GM19239 (cell line): ENCODE measurements at places on chromosomes 7 and 10.

- DNase-seq, result no peak
Measured at GRCh38 chr7:151007469-151007898, 16.7 kb downstream of the NOS3 start.

- DNase-seq, result no peak
Measured at GRCh38 chr10:8499312-8499711, 444.8 kb downstream of the GATA3 start.

- no peak for DNase-seq
Measured at GRCh38 chr7:130441408-130441869, 623 bp upstream of the CEP41 start.

GRCh38 chr10:88293651-88294230 lies 289.4 kb downstream of the RNLS start:
- no peak for DNase-seq

GRCh38 chr7:148698007-148698396 lies 701 bp upstream of the CUL1 start:
- peak; percentile 22 for DNase-seq

DNA sequence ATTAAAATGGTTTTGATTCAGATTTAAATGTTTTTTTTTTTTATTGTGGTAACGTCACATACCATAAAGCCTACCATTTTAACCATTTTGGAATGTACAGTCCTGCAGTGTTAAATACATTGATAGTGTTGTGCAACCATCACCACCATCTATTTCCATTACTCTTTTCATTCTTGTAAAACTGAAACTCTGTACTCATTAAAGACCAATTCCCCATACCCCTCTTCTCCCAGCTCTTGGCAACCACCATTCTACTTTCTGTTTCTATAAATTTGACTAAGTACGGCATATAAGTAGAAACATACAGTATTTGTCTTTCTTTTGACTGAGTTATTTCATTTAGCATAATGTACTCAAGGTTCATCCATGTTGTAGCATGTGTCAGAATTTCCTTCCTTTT lies 96.2 kb downstream of the EXOC4 start:
- no peak for DNase-seq

DNA sequence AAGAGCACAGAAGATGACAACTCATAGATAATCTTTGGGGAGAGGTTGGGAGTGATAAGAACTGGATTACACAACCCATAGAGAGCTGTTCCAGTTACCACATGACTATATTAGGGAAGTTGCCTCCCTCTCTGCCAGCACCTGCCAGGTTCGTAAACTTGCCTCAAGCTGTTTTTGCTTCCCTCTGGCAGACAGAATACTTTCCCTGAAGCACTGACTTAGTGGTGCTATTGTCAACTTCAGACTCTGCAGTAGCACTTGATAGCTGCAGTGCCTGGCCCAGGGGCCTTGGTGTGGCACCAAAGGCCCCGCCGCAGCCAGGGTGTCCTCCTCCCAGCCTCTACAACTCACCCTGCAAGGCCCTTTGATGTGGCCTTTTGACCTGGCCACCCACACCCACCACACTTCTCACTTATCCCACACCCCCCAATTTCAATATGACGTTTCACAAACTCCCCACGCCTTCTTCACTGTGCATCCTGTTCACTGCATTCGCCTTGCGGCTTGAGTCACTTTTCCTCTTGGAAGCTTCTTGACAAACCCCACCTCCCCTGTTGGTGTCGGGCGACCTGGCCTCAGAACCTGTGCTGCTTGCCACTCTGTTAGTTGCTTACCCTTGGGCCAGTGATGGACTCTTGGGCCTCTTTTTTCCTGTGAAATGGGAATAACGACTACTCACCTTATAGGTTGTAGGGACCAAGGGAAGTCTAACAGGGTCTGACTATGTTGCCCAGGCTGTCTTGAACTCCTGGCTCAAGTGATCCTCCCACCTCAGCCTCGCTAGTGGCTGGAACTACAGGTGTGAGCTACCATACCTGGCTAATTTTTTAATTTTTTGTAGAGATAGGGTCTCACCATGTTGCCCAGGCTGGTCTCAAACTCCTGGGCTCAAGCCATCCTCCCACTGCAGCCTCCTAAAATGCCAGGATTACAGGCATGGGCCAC lies 50.2 kb upstream of the PODXL start:
- DNase-seq, result no peak

DNA sequence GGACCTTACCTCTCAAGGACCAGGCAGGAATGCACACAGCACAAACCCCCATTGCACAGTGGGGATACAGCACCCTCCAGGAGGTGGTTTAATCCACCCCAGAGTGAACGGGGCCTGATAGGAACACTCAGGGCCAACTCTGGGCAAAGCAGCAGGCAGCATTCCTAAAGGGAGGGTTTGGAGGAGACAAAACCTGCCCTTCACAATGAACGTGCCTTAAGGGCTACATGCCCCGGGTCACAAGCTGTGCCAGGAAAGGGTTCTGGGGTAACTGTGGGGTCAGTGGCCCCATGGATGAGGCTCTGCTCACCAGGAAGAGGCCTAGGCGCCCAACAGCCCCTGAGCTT lies 1.1 kb downstream of the GPRIN2 start:
- DNase-seq, result no peak

GRCh38 chr7:42407021-42407710 lies 170.2 kb upstream of the GLI3 start:
- DNase-seq, result no peak

GRCh38 chr7:94389381-94389780 lies 5.3 kb upstream of the COL1A2 start:
- no peak for DNase-seq

GRCh38 chr7:131424219-131424822 lies 96.6 kb downstream of the MKLN1 start:
- DNase-seq, result no peak

DNA sequence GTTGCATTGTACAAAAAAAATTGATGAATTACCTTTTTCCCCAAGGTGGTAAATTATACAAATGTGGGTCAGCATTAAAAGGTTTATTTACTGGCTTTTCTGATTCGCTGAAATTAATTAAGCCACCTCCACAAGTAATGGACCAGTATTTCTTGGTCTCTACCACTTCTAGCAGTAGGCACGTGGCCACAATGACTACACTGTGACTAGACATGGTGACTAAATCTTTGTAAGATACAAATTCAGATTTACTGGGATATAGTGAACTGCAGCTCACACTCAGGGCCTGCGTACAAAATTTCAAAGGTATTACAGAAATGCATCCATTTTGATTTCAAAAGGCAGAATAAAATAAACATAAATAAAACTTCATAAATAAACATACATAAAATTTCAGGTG lies 10.9 kb downstream of the HPSE2 start:
- no peak for DNase-seq

GRCh38 chr7:29217113-29217512 lies 22.5 kb downstream of the CHN2 start:
- no peak for DNase-seq

- DNase-seq, result no peak
Measured at GRCh38 chr7:77558284-77558967, 21.3 kb downstream of the PTPN12 start.

GRCh38 chr10:70889291-70889690 lies 926 bp upstream of the PCBD1 start:
- DNase-seq, result no peak

- no peak for DNase-seq
Measured at GRCh38 chr10:111833251-111833650, 350.3 kb downstream of the GPAM start.

DNA sequence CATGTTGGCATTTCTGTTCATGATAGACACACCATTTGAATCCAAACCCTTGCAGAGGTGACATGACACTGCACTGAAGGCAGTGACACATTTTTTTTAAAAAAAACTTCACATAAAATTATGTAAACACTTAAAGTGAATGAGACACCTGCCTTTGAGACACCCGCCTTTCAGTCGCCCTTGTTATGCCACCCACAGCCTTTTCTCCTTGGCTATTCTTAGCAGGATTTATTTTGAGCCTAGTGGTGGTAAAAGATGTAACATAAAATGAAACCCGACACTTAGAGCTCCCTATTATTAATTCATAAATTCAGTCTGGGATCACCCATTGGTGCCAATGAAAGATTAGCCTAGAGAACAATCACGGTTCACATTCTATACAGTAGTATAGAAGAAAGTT lies 161.3 kb downstream of the DYNC1I1 start:
- no peak for DNase-seq

GRCh38 chr10:129936923-129937300 lies 27.2 kb downstream of the EBF3 start:
- DNase-seq, result no peak

DNA sequence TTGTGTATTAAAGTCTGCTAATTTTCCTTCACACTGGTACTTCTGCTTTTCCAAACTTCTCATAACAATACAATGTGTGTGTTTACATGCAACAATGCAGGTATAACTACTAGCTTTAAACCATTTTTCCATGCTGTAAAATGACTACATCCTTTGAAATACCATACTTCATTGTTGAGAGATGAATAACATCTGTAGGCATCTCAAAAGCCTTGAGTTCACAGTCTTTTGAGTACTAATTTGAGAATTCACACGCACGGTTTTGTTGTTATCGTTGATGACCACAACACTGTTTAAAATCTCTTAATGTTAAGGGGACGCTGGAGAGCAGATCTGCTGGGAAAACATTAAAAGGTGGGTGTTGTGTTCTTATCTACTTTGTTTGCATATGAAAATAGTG lies 37.4 kb downstream of the SEMA3A start:
- no peak for DNase-seq

- no peak for DNase-seq
Measured at GRCh38 chr10:66717231-66717981, 208.4 kb upstream of the LRRTM3 start.

- no peak for DNase-seq
Measured at GRCh38 chr7:136923111-136923667, 54.7 kb downstream of the CHRM2 start.

DNA sequence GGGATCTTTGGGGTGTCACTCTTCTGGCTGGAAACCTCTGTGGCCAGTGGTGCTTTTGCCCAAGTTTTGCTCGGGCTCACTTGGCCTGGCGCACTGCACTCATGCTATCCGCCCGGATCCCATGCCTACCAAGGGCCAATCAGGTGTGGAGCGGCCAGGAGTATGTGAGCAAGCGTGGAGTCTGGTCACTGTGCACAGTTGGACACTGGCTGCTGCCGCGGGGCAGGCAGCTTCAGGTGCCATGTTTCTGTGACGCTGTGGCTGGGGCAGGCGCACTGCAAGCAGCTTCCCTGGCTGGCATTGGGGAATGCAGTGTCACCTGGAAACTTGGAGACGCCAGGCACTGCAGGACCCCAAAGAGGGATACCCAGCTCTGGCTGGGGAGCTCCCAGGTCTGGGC lies 45.3 kb downstream of the NEUROG3 start:
- DNase-seq, result no peak

GRCh38 chr7:33452805-33453502 lies 323.6 kb downstream of the BBS9 start:
- no peak for DNase-seq

- DNase-seq, result no peak
Measured at GRCh38 chr10:83343676-83344075, 795.6 kb upstream of the GHITM start.

DNA sequence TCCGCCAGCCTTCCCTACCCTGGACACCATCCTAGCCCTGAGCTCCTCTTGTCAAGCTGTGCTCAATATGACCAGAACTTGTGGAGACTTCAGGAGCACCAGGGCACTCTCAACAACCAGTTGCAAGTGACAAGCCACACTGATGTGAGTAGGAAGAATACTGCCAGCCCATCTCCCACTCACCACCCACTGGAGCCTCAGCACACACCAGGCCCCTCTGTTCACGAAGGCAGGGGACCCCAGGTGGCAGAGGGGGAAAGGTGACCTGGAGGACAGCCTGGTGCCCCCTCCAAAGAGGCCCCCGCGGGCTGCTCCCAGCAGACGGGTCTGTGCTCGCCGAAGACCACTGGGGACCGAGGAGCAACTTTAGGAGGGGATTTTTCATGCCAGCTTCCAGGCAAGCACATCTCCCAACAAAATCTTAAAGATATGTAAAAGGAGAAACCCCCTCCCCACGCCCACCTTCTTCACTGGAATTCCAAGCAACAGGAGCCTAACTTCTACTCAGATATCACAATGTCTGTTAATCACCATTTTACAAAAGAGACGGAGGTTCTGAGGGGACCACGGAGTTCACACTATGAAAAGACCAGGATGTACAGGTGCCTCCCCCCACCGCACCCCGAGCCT lies 1.0 kb downstream of the MMD2 start:
- no peak for DNase-seq

DNA sequence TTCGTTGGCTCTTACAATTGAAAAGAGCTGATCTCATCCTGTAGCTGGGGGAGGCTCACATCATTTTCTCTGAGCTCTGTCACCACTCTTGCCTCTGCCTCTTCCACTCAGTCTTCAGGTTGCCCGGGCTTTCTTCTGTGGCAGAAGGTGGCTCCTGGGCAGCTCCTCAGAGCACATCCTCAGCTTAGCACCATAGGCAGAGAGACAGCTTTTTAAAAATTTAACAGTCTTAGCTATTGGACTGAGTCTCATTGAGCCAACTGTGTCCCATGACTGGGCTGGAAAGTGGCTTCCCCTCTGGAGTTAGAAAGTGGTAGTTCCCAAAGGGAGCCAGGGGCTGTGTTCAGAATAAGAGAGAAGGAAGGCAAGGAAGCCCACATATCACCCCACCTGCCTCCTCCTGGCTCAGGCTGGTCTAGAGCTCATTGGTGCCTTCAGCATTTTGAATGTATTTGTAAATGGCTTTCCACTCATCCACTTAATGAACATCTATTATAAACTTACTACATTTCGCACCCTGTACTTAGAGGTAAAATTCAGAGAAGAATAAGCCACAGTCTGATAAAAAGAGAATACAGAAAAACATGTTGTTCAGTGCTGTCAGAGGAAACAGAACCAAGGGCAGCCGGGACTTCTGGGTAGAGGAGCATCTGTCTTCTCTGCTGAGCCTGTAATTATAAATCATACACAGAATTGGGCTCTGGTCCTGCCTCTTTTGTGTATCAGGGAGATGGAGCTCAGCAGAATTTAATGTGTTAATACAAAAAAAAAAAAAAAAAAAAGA lies 119.3 kb downstream of the WDFY4 start:
- no peak for DNase-seq

GRCh38 chr7:132685277-132685676 lies 109.0 kb upstream of the PLXNA4 start:
- no peak for DNase-seq

DNA sequence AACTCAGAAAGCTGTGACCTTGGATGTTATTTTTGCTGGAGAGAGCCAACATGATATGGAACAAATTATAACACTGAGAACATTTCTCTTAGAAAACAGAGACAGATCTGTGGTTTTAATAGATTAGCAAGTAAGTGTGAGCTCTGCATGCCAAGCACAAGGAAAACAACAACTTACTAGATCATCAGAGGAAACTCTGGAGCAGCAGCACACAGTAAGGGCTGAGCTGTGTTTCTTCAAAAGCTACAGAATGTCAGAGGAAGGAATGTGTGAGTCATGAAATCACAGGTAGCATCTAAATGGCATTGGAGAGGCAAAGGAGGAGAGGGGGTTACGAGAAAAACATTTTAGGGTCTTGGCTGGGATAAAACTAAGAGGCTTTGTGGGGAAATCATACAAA lies 283.4 kb upstream of the FZD8 start:
- no peak for DNase-seq
